ENCODE measurements at places on chromosomes 11 and 22.
A peak's percentile ranks its signal among the peaks of the same experiment; 100 is the strongest.

DNA sequence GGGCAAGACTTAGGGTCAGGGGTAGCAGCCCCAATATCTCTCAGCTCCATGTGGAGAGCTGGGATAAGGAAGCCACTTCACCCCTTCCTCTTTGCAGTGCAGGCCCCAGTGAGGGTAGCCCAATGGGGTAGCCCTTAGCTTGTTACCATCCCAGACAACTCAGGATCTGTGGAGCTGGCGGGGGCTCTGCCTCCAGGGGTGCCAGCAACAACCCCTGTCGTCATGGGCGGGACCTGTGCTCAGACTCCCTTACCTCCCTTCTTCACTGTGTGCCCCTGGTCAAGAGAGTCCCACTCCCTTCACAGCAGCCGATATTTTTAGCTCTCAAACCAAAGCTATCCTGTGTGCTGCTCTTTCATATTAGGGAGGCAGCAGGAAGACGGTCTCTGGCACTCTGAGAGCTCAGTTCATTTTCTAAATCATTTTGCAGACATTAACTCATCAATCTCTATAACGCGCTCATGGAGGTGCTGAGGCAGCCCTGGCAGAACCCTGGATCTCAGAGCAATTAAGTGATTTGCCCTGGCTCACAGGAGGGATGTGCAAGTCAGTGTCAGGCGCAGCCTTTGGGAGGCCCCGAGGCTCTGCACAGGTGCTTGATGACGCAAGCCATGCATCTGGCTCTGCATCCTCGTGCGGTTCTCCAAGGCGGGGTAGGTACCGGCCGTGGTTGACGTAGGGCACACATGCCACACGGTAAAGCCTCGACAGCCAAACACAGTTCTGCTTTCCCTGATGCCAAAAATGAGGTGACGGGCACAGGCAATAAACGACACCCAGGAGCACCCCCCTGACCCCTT lies 357.6 kb downstream of the SHANK2 start:
- no peak for DNase-seq

- DNase-seq = no peak
Observed at GRCh38 chr11:19832086-19832750, 119.6 kb downstream of the NAV2 start.

DNA sequence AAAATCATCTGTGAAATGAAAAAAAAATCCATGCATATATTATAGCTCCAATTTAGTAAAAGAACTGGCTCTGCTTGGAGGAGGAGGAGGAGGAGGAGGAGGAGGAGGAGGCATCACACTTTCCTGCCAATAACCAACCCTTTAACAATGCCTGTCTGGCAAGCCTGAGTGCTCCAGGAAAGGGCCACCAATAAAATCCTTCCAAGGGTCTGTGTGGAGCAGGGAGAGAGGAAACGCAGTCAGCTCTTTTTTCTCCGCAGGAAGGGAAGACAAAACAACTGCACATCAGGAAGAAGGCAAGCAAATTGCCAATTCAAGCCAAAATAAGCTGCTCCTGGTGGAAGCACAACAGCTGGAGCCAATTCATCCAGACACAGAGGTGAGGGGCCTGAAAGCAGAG lies 139.0 kb downstream of the KCNC1 start:
- DNase-seq = no peak

GRCh38 chr11:128297805-128298204 lies 289.6 kb downstream of the ETS1 start:
- DNase-seq = no peak

GRCh38 chr22:29461263-29461662 lies 18.8 kb upstream of the NEFH start:
- DNase-seq = no peak

- no peak for DNase-seq
Observed at GRCh38 chr22:21766691-21767462, 31.3 kb upstream of the YPEL1 start.

- no peak for DNase-seq
Observed at GRCh38 chr22:47888817-47889216, 1126.4 kb downstream of the TBC1D22A start.

- no peak for DNase-seq
Observed at GRCh38 chr11:27471589-27472397, 797 bp downstream of the LGR4 start.

DNA sequence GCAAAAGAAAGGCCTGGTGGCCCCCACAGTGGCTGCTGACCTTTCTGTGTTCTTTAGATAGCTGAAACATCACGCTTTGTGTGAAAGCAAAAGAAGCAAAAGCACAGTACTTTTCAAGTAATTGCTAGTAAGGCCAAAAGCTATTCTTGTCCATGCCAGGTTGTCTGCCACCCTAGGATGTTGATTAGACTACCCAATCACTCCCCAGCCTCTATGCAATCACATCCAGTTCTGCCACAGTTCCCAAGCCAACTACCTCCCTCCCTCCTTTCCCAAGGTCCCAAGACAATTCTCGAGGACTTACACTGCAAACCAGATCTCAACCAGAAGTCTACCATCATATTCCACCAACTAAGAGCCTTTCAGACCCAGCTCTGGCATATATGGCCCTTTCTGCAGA lies 46.2 kb downstream of the RDX start:
- DNase-seq = no peak

GRCh38 chr11:125263268-125263790 lies 98.8 kb downstream of the PKNOX2 start:
- peak; percentile 87 for DNase-seq

GRCh38 chr22:37972527-37972926 lies 11.8 kb downstream of the SOX10 start:
- DNase-seq = no peak

GRCh38 chr11:117538263-117539135 lies 210.8 kb downstream of the CEP164 start:
- DNase-seq = peak; percentile 10

Measured in GM04503 (cell line).